ENCODE measurements at places on chromosomes 5 and 9. TPM values are rescaled to one million over a fixed set of nuclear protein-coding genes. Genes with fewer than 3 reads are reported as not detected.

MYMK gene
- not detected for total RNA-seq

- H3K27me3 ChIP-seq, result no peaks in the 10 kb centered on the region
- H3K27ac ChIP-seq, result no peak overlapping the region
- H3K4me3 ChIP-seq, result no peak overlapping the region
- DNase-seq, result no peak
- H3K36me3 ChIP-seq, result no peaks in the 10 kb centered on the region
Measured at GRCh38 chr5:43192558-43193180, 644 bp downstream of the NIM1K start.

KIAA0825 gene
- total RNA-seq, result 1.4 TPM

SOHLH1 gene
- total RNA-seq, result not detected

GRCh38 chr5:73617510-73618279 is 8.3 kb upstream of the ARHGEF28 start:
- H3K27ac ChIP-seq, result no peak overlapping the region
- no peaks in the 10 kb centered on the region for H3K27me3 ChIP-seq
- no peaks in the 10 kb centered on the region for H3K36me3 ChIP-seq
- no peak overlapping the region for H3K4me3 ChIP-seq
- no peaks in the 10 kb centered on the region for H3K4me1 ChIP-seq

GRCh38 chr5:124705577-124705976 is 40.9 kb downstream of the ZNF608 start:
- H3K27me3 ChIP-seq, result no peaks in the 10 kb centered on the region
- H3K4me1 ChIP-seq, result no peaks in the 10 kb centered on the region
- H3K36me3 ChIP-seq, result no peaks in the 10 kb centered on the region
- H3K27ac ChIP-seq, result no peak overlapping the region
- H3K4me3 ChIP-seq, result no peak overlapping the region

- no peak for DNase-seq
- H3K27ac ChIP-seq, result no peak overlapping the region
- H3K4me3 ChIP-seq, result no peak overlapping the region
- no peaks in the 10 kb centered on the region for H3K36me3 ChIP-seq
- no peaks in the 10 kb centered on the region for H3K27me3 ChIP-seq
- H3K4me1 ChIP-seq, result no peaks in the 10 kb centered on the region
Measured at GRCh38 chr5:52269401-52269800, 518.3 kb upstream of the ITGA1 start.

GRCh38 chr9:89274838-89275237 is 36.2 kb upstream of the CKS2 start:
- H3K4me1 ChIP-seq, result no peaks in the 10 kb centered on the region
- no peak overlapping the region for H3K4me3 ChIP-seq
- H3K36me3 ChIP-seq, result no peaks in the 10 kb centered on the region

DNA sequence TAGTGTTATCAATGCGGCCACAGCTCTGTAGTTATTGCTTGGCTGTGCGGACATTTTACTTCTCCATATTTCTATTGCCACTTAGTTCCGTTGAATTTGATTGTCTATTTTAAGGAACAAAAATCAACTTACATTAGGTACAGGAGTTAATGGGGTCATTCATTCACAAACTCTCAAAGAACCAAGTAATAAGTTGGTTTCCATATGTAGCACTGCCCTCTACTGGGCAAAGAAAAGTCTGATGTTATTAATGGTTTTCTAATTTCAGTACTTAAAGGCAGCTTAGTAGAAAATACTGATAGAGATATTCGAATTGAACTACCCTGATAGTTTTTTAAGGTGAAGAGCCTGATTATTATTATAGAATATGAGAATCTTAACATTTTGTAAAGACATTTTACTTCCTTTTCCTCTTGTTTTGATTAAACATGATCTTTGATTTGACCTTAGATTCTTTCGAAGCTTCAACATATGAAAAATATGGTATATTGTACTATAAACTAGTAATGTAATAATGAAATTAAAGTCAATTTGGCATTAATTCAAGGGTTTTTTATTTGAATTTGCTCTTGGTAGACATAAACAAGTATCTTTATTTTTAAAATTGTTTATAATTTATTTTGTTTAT is 119.5 kb upstream of the CTNND2 start:
- no peaks in the 10 kb centered on the region for H3K27me3 ChIP-seq
- no peak for DNase-seq
- H3K27ac ChIP-seq, result no peak overlapping the region
- no peaks in the 10 kb centered on the region for H3K36me3 ChIP-seq
- no peaks in the 10 kb centered on the region for H3K4me1 ChIP-seq

- H3K27ac ChIP-seq, result no peak overlapping the region
- H3K4me1 ChIP-seq, result no peaks in the 10 kb centered on the region
- H3K27me3 ChIP-seq, result no peaks in the 10 kb centered on the region
- H3K4me3 ChIP-seq, result no peak overlapping the region
- H3K36me3 ChIP-seq, result no peaks in the 10 kb centered on the region
- no peak for DNase-seq
Measured at GRCh38 chr9:14111696-14112095, 202.2 kb downstream of the NFIB start.

GRCh38 chr9:130815242-130815808 is 19.7 kb upstream of the ABL1 start:
- H3K27ac ChIP-seq, result no peak overlapping the region
- H3K4me3 ChIP-seq, result no peak overlapping the region
- no peak for DNase-seq
- H3K4me1 ChIP-seq, result no peaks in the 10 kb centered on the region
- no peaks in the 10 kb centered on the region for H3K27me3 ChIP-seq

PARP8 gene
- total RNA-seq, result 19.0 TPM

ARHGEF28 gene
- 6.1 TPM for total RNA-seq

CDH9 gene
- total RNA-seq, result not detected

- H3K27me3 ChIP-seq, result no peaks in the 10 kb centered on the region
- DNase-seq, result no peak
- no peaks in the 10 kb centered on the region for H3K4me1 ChIP-seq
- no peak overlapping the region for H3K4me3 ChIP-seq
Measured at GRCh38 chr9:17476401-17476800, 102.5 kb upstream of the SH3GL2 start.

GRCh38 chr9:93517331-93517730 is 59.1 kb upstream of the PHF2 start:
- no peaks in the 10 kb centered on the region for H3K27me3 ChIP-seq
- no peak overlapping the region for H3K4me3 ChIP-seq
- H3K36me3 ChIP-seq, result no peaks in the 10 kb centered on the region
- no peak overlapping the region for H3K27ac ChIP-seq
- no peak for DNase-seq

RNF183 gene
- 0.12 TPM for total RNA-seq

PCDHGA12 gene
- 0.17 TPM for total RNA-seq

DNA sequence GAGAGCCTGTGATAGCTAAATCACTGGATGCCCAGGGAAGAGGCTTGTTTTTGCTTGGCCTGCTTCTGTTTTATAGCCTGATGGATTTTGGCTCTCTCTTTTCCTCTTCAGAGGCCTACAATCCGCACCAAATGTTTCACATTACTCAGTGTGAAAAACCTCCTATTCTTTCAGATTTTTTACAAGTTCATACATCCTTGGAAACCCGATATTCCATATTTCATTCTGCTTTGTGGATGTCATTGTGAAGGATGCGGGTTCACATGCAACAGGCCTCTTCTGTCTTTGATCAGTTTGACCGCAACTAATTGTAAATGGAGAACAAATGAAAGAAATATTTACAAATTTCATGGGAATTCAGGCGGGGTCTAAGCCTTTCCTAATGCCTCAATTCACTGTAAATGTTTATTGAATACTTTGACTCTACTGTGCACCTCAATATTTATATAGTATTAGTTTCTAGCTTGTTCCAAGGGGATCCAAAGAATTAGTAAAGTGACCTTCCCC is 269.9 kb downstream of the DMRT2 start:
- no peaks in the 10 kb centered on the region for H3K36me3 ChIP-seq
- no peak for DNase-seq
- H3K27ac ChIP-seq, result no peak overlapping the region
- H3K4me3 ChIP-seq, result no peak overlapping the region
- H3K4me1 ChIP-seq, result no peaks in the 10 kb centered on the region

COL15A1 gene
- 0.15 TPM for total RNA-seq
